ENCODE measurements at places on chromosomes 1 and 21. TPM values are rescaled to one million over a fixed set of nuclear protein-coding genes. Genes with fewer than 3 reads are reported as not detected.

NUDT17 gene
- total RNA-seq: 1.6 TPM

SPRR2G gene
- total RNA-seq: not detected

EXO1 gene
- 76.1 TPM for total RNA-seq

PPM1J gene
- total RNA-seq: not detected

GBP5 gene
- 74.5 TPM for total RNA-seq

AGL gene
- 16.4 TPM for total RNA-seq

OR10J1 gene
- not detected for total RNA-seq

ELF3 gene
- 0.11 TPM for total RNA-seq

TRIM63 gene
- not detected for total RNA-seq

ZDHHC18 gene
- 61.5 TPM for total RNA-seq

PTPN7 gene
- 446 TPM for total RNA-seq

AMY2A gene
- not detected for total RNA-seq

OTUD7B gene
- 39.7 TPM for total RNA-seq

GABRD gene
- not detected for total RNA-seq

PDZK1 gene
- total RNA-seq: not detected

IFNLR1 gene
- total RNA-seq: 6.1 TPM

FOXD2 gene
- total RNA-seq: 0.22 TPM

All from CD8-positive, alpha-beta memory T cell (primary cell).